NCI-H1092 (cell line): ENCODE measurements at places on chromosomes 12 and 14.

- no peak for DNase-seq
Observed at GRCh38 chr12:95830335-95831089, 28.2 kb upstream of the SNRPF start.

GRCh38 chr14:34794217-34794616 is 79.8 kb upstream of the CFL2 start:
- no peak for DNase-seq

DNA sequence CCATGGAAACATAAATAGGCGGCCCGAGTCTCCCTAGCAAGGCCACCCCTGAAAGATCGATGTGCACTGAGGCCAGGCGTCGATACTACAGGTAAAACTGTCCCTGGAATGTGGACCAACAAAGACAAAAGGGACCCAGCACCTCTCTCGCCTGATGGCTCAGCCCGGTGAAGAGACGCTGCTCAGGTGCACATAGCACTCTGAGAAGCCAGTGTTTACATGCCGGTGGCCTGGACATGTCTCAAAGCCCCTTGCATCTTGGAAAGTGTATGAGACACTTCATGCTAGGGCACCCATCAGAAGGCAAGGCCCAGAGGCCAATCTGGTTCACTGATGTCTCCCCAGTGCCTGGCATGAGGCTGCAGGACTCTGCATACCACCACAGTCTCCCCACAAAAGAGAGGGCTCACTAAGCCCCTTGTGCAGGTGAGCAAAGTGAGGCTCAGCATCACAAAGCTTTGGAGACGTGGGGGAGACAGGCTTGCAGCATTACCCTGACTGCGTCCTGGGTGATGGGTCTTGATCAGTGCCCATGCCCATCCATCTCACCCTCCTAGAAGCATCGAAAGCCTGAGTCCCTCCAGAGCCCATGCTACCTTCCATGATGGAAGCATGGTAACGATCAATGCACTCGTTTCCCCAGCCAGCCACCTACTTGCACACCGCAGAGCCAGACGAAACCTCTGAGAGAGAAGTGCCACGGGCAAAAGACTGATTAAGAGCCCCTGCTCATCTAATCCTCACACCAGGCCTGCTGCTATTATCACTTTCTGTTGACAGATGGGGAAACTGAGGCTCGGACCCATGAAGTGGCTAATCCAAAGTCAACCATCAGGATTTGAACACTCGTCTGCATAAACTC is 16.1 kb downstream of the BCL11B start:
- no peak for DNase-seq

- DNase-seq, result no peak
Observed at GRCh38 chr12:113171543-113171942, 13.7 kb downstream of the DDX54 start.

GRCh38 chr14:37403626-37404025 is 191.4 kb downstream of the FOXA1 start:
- no peak for DNase-seq

GRCh38 chr14:95471016-95471415 is 45.4 kb downstream of the SYNE3 start:
- no peak for DNase-seq

DNA sequence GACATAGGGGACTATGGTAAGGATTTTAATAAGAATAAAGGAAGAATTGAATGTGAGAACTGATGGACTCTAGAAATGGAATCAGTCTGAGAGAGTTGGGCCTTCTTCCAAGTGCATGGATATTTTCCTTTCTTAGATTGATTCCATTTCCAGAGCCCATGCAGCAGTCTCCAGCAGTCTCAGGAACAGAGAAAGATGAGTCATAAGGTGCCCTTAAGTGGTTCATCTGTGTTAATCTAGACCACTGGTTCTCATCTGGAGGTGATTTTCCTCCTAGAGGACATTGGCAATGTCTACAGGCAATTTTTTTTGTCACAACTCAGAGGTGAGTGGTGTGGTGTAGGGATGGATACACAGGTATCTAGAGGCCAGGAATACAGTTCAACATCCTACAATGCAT is 25.9 kb downstream of the TRIM9 start:
- DNase-seq, result no peak

- DNase-seq, result no peak
Observed at GRCh38 chr12:16155938-16156337, 121.5 kb downstream of the SLC15A5 start.

GRCh38 chr12:96070670-96071279 is 35.4 kb upstream of the LTA4H start:
- no peak for DNase-seq
